ENCODE measurements at places on chromosomes 2 and 18.

DNA sequence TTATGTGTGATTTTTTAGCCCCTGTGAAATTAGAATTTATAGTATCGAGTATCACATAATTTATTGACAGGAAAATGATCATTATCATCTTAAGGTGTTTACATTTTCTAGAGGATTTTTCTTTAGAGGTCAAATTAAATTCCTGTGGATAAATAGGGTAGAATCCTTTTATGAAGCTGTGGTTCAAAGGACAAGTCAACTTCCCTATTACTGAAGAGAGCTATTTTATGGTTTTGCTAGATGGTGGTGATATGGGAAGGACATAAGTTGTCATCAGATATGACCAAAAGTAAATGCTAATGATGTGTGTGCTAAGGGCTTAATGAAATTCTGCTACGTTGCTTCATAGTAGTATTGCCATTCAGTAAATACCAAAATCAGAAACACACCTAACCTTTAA lies 80.1 kb downstream of the EML4 start:
- no peak for DNase-seq

DNA sequence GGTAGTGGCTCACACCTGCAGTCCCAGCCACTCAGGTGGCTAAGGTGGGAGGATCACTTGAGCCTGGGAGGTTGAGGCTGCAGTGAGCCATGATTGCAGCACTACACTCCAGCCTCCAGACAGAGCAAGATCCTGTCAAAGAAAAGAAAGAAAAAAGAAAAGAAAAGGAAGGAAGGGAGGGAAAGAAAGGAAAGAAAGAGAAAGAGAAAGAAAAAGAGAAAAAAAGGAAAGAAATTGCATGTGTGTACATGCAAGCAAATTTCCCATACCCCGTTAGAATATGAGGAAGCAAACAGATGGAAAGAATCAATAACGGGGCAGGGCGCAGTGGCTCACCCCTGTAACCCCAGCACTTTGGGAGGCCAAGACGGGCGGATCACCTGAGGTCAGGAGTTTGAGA lies 17.9 kb downstream of the TMEM127 start:
- DNase-seq = no peak

DNA sequence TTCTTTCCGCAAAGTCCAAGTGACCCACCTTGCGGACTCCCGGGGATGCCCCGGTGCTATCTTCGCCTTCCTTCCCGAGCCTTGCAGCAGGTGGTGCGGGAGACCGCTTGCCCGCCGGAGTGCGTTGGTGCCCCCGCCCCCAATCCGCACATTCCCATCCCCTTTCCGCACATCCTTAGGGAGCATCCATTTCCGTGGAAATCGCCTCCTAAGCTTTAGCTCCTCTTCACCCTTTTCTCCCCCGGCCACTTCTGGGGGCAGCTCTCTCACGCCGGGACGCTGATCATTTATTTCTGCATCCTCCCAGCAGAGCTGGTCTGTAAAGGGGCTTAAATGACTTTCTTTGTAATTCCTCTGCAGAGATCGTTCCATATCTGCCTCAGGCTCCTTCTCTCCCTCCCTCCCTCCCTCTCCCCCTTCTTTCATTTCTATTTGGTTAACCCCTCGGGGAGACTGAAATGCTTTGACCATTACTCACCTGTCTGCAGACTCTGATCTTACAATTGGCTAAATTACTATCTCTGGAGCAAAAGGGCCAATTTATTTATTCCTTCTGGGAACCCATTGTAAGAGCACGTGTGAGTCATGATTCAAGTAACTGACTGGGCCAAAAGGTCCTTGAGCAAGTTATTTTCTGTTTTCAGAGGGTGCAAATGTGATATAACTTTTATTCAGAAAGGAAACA lies 1.3 kb upstream of the LYPD1 start:
- DNase-seq = no peak

GRCh38 chr2:28751956-28752630 lies 463 bp downstream of the PPP1CB start:
- DNase-seq = no peak

DNA sequence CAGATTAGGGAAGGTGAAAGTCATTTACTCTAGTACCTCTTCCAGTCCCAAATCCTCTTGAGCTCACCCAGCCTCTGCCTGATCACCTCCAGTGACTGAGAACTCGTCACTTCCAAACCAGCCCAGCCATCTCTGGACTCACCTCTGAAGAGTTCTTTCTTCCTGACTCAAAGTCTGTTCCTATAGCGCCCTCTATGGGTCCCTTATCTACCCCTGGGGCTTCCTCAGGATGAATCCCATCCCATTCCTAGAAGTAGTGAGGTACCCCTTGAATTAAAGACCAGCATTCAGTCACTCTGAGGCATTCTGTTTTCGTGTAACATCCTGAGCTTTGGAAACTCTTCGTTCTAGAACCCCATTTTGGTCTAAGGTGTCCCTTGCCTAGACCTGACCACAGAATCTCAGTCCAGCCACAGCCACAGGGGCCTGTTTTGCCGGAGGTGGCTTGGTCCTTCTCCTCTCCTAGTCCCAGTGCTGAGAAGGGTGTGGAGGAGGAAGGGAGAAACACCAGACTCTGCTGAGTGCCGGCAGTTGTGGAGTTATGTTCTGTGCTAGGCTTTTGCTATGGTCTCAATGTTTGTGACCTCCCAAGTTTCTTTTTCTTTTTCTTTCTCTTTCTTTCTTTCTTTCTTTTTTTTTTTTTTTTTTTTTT lies 32.7 kb downstream of the SIX3 start:
- no peak for DNase-seq

GRCh38 chr2:45268631-45269030 lies 259.4 kb upstream of the SIX2 start:
- DNase-seq = no peak

GRCh38 chr2:118847762-118848172 lies 319 bp upstream of the EN1 start:
- no peak for DNase-seq

DNA sequence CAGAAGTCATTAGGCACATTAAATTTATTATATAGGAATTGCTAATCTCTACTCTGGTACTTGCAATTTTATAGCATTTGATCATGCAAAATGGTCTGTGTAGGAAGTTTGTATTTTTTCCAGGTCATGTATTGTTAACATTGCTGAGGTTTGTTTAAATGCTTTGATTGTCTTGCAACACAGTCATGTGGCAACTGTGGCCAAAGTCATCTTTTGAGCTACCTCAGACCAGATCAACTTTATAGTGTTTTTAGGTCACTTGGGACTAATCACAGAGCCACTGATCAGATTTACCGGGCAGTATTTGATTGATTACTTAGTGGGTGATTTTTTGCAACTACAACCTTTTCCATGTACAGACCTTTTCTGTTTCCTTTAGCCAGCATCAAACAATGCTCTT lies 3.7 kb downstream of the SERPINB5 start:
- DNase-seq = no peak

- no peak for DNase-seq
Measured at GRCh38 chr2:223020971-223021675, 30.9 kb upstream of the KCNE4 start.

DNA sequence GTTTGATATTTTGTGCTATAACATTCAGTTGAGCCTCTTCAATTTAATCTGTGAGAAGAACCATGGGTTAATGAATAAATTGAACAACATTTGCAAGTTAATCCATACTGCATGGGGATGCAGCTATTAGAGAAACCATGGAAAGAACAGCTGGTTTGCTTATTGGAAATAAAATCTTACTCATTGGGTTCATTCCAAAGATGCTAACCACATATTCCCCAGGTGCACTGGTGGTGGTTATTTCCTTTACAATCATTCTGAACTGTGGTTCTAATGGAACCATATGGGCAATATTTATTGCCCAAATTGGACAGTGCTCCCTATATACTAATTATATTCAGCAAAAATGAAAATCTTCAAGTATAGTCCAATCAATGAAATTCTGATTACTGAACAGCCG lies 1200.4 kb upstream of the CDH2 start:
- DNase-seq = no peak

GRCh38 chr18:62109676-62110075 lies 77.2 kb downstream of the PIGN start:
- no peak for DNase-seq

DNA sequence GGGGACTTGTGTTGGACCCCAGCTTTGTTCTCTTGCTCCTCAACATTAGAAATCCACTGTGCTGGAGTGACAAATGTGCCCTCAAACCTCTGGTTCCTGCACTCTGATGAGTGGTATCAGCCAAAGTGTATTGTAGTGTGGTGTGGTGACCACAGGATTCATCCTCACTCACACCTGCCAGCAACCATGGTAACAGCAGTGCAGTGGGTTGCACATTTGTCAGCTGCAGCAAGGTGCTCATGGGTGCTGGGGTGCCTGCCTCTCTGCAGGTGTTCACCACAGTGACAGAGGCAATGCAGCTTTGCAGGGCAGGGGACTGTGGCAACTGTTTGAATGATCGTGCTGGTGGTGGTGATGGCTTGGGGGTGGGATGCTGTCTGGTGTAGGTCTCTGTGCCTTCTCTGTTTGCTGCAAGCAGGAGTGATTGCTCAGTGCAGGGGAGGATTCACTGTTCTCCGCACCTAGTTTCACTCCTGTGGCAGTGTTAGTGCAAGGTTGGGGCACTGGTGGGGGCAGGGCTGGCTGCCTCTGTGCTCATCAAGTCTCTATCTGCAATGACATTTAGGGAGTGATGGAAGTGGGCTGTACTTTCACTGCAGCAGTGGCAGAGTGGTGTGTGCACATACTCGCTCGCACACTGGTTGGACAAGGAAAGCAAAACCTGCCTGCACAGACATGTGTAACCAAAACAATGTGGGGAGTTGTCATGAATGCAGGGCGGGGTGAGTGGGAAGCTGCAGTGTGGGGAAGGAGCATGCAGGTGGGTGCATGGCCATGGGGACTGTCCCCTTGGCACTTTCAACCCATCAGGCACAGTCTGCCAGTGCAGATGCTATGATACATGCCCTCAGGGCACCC lies 301.1 kb downstream of the PIK3C3 start:
- no peak for DNase-seq

GRCh38 chr2:181042706-181043105 lies 62.3 kb downstream of the UBE2E3 start:
- DNase-seq = no peak

DNA sequence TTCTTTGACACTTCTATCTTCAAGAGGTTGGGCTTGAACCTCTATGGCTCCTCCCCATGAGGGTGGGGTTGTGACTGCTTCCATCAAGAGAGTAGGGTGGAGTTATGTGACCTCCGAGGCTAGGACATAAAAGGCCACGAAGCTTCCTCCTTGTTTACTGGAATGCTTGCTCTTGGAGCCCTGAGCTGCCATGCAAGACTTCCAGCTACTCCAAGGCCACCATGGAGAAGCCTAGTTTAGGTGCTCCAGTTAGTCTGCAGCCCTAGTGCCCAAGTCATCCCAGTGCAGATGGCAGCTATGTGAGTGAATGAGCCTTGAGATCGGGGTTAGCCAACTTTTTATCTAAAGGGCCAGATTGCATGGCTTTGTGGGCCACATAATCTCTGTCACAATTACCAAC lies 2.4 kb upstream of the MERTK start:
- DNase-seq = no peak

DNA sequence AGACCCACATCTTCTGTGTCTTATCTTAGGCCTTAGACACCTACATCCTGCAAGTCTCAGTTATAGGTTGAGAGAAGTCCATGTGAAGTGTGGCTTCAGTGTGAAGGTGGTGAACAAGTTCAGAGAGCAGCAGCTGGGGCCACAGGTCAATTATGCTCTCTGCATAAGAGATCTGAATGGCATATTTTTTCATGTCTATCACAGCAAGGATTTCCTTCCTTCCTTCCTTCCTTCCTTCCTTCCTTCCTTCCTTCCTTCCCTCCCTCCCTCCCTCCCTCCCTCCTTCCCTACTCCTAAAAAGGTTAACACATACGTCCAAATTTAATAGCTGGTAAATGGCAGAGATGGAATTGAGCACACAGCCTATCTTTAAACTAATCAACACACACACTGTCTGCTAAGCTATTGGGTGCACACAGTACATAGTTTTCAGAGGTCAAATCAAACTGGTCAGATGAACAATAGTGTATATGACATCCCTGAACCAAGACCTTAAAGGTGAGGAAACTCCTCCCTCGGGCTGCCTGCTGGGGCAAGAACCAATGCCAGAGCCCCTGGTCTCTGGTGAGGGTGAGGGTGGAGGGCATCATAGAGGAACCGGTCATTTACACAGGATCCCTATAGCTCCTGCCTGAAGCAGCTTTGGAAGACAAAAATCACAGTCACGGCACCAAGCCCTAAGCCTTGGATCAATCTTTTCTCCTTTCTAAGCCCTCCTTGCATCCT lies 240.9 kb downstream of the ICOS start:
- DNase-seq = no peak

- no peak for DNase-seq
Measured at GRCh38 chr18:2009942-2010697, 561.2 kb downstream of the METTL4 start.

DNA sequence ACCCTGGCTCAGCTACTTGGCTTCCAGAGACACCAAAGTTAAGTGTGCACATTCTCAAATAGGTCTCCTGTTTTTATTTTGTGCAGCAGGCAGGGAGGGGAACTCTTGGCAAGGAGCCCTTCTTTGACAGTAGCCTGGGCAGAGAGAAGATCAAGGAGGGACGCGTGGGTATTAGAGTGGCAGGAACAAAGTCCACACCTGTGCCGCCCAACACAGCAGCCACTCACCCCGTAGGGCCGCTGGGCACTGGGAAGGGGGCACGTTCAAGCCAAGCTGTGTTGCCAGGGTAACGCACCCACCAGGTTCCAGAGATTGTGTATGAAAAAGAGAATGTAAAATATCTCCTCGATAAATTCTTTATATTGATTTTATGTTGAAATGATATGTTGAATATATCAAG lies 229.3 kb upstream of the AGAP1 start:
- DNase-seq = no peak

DNA sequence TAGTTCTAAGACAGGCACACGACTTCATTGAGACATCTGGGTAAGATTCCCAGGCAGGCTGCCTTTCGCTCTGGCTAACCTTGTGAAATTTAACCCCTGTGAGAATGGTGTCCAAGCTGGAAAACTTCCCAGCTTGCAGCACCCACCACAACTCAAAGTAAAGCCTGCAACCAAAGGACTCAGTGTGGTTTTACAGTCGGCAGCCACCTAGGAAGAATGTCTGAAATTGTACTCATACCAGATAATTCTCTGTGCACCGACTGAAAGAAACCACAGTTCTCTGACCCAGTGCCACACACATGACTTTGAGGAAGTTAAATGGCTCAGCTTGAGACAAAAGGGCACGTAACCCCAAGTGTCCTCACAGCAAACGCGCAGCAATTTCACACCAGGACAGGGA lies 125.7 kb downstream of the RBMS1 start:
- no peak for DNase-seq

GRCh38 chr2:72975017-72975416 lies 57.7 kb downstream of the EMX1 start:
- no peak for DNase-seq

GRCh38 chr2:173373290-173373689 lies 18.6 kb downstream of the CDCA7 start:
- no peak for DNase-seq

Data from stimulated activated CD8-positive, alpha-beta memory T cell treated with anti-CD3 and anti-CD28 coated beads, Interleukin-15, amount 100 ng/mL, for 24 hours (primary cell).